ENCODE measurements at places on chromosomes 16 and 17.
A peak's percentile ranks its signal among the peaks of the same experiment; 100 is the strongest.

DNA sequence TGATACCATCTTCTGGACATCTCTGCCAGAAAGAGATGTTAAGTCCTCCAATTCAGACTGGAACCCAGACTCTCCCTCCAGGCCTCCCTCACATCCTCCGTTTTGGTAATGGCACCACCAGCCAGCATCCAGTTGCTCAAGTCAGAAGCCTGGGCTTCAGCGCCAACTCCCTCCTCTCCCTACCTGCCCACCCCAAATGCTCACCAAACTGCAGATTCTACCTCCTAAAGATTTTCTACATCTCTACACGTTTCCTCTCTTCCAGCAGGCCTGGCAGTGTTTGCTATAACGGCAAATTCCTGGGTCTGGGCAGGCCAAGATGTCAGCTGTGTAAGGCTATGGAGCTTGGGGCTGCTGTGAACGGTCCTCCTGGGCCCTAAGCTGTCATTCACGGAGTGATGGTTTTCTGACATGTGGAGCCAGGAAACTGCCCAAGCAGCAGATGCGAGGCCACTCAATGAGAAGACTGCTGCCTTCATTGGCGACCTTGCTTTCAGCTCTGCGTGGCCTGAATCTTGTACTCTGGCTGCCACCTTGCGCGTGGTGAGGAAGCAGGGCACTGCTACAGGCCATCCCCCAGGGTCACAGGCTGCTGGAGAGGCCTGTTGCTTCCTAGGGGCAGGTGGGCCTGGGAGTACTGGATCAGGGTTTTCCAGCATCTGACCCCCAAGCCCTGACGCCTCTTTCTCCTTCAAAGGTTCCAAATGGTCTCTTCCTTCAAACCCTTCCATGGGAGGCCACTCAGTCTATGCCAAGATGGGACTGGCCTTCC is 37.7 kb downstream of the TBX4 start:
- DNase-seq, result no peak

- no peak for DNase-seq
These were observed 1.9 kb downstream of the CMC2 start for GRCh38 chr16:81004646-81005353.

DNA sequence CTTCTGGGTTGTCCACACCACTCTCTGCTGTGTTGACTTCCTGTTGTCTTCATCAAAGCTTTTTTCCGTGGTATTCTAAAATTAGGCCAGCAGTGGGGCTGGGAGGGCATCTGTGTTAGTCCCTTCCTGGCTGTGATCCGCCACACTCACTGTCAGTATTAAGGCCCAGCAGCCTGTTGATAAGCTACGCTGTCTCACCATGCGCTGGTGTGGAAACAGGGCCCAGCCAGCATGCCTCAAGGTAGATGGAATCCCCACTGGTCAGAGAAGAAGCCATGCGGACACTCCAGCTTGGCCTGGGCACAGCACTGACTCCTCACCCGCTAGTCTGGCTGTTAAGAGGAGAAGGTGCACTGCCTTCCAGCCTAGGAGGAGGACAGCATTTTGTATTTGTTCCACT is 11.4 kb downstream of the CDR2L start:
- DNase-seq, result no peak

GRCh38 chr17:37847811-37848331 is 76.3 kb upstream of the TBC1D3K start:
- no peak for DNase-seq

- no peak for DNase-seq
These were observed 59.8 kb downstream of the AMFR start for GRCh38 chr16:56365552-56365951.

- no peak for DNase-seq
These were observed 584.4 kb upstream of the EEF2KMT start for GRCh38 chr16:5681966-5682365.

DNA sequence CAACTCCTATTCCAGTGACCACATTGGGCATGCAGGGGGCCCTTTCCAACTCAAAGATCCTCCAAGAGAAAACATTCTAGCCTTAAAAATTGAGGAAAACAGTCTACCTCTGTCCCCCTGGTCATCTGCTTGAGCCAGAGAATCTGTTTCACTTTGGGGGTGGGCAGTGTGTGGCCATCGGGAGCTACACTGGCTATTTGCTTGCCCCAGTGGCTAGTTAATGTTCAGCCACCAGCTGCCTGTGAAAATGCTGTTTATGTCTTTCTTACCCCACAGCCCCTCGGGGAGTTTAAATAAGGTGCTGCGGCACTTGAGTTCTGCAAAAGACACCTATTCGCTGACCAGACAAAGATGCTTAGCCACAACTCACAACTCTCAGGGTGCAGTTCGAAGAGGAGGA is 43.4 kb downstream of the GNAO1 start:
- no peak for DNase-seq

DNA sequence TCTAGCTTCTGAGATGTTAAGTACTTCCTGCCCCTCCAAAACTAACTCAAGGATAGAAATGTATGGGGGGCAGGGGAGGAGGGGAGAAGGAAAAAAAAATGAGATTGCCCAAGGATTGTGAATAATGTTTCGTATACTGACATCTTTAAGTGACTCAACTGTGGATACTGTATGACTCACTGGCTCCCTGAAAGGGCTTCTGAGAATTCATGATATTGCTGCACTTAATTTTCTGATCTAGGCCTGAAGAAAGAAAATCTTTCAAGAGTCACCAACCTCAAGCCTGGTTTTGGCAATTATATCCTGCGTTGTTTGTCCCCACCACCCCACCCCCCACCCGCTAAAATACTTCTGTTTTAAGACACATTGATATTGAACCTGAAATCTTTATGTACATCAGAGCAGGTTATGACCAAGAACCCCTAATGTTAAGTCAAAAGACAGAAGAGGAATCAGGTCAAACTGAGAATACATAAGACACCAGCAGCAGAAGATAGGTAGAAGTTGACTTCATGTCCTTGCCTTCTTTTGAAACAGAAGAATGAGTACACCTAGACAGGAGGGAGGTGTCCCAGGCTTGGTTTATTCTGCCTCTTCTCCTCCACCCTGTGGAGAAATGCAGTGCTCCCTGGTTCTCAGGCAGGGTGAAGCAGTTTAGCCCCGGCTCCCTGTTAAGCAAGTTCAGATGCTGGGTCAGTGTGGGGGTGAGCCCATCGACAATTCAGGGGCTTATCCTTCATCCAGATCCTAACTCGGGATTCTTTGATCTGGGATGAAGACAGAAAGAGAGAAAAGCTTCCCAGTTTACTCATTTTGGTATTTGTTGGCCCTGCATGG is 3.3 kb upstream of the FBXL20 start:
- DNase-seq, result peak; percentile 76

- no peak for DNase-seq
These were observed 44.6 kb downstream of the SPOP start for GRCh38 chr17:49633250-49633649.

Data from SIG-M5 (cell line).